ENCODE measurements at places on chromosomes 2 and 18.

- DNase-seq, result no peak
These were observed 14.4 kb upstream of the REL start for GRCh38 chr2:60867007-60867406.

DNA sequence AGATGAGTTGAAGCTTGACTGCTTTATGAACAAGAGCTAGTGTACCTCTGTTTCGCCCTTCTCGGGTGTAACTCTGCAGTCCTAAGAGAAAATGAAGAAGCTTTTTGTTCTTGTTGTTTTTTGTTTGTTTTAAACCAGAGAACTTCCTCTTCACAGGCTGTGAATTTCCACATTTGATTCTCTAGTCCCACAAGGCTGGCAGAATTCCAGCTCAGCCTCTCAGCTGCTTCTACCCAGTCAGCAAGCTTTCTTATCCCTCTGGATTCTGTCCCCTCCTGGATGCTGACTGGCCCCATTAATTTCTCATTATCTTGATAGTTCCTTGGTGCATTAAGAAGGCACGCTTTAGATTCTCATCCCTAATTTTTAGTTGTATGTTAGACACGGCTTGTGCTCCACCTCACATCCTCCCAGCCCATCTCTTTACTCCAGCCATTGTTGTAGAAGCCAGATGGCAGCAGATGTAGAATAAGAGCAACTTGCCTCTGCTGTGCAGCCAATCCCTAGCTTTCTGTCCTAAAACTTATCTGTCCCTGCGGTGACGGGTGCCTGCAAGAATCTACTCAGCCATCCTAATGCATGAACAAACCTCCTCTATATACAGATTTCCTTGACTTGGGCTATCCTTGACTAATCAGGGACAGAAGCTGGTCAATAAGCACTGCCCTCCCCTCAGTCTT is 12.3 kb upstream of the RESP18 start:
- peak; percentile 59 for DNase-seq

DNA sequence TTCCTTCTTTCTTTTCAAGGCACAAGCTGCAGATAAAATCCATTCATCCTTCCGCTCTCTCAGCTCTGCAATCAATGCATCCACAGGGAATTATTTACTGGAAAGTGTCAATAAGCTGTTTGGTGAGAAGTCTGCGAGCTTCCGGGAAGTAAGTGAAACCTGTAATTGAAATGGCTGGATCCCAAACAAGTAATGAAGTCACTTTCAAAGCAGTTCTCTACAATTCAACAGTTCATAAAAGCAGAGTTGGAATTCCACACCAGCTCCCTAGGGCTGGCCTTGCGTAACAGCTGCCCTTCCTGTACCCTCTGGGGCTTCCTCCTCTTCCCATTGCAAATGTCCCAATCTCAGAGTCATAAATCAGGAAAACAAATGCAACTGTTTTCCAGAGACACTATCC is 9.6 kb downstream of the SERPINB2 start:
- DNase-seq, result no peak

GRCh38 chr18:48356909-48357631 is 52.1 kb downstream of the ZBTB7C start:
- DNase-seq, result no peak

GRCh38 chr2:27250652-27251379 is 12.0 kb downstream of the SLC30A3 start:
- no peak for DNase-seq

DNA sequence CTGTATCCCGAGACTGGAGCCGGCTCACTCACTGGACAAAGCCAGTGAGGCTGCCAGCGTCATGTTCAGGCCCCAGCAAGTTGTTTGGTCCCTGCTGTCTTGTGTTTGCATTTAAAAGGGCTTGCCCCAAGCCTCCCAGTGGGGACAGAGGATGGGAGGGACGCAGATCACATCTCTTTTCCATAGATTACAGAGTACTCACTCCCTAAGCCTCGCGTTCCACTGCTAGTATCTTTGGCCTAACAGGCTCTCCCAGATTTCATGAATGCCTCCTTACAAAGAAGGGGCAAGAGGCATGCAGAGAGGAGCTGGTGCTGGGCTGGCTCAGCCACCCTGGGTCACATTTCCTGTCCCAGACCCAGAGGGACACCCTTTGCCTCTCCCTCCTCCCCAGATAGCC is 59.1 kb downstream of the CMPK2 start:
- no peak for DNase-seq

All from cardiac fibroblast (primary cell).